Endothelial cell (in vitro differentiated cells): ENCODE measurements at places on chromosomes 4 and X.

- peaks cover 20% of the 10 kb centered on the region for H3K36me3 ChIP-seq
- H3K27me3 ChIP-seq, result peaks cover 4% of the 10 kb centered on the region
- peak overlapping the region; percentile 61 for H3K27ac ChIP-seq
- peaks cover 42% of the 10 kb centered on the region for H3K4me1 ChIP-seq
- peak; percentile 10 for DNase-seq
- peak overlapping the region; percentile 12 for H3K4me3 ChIP-seq
These were observed 15.6 kb downstream of the SCARB2 start for GRCh38 chr4:76197971-76198410.

DNA sequence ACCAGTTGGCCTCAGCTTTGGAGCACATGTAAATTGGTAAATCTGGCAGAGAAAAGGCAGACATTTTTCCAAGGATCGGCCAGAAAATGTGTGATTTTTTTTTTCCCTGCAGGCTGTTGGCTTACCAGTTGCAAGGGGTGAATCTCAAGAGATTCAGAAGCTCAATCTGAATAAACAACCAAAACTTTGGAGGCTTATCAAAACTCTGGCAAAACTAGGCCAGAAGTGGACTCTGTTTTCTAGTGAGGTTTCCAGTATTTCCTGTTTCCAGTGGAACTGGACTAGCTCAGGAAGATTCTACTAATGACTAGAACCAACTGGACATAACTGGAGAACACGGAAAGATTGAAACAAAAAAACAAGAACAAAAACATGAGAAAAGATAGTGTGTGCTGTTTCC, 191.3 kb downstream of the SMIM20 start:
- no peaks in the 10 kb centered on the region for H3K4me1 ChIP-seq
- no peak overlapping the region for H3K27ac ChIP-seq
- H3K4me3 ChIP-seq, result no peak overlapping the region
- H3K27me3 ChIP-seq, result peaks cover under 1% of the 10 kb centered on the region
- DNase-seq, result no peak

DNA sequence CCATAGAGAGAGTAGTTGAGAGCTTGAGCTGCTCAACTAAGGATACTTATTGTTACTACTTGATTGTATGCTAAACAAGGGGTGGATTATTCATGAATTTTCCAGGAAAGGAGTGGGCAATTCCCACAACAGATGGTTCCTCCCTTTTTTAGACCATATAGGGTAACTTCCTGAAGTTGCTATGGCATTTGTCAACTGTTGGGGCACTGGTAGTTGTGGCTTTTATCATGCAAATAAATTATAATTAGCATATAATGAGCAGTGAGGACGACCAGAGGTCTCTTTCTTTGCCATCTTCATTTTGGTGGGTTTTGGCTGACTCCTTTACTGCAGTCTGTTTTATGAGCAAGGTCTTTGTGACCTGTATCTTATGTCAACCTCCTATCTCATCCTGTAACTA, 1403.5 kb upstream of the PABPC4L start:
- DNase-seq, result no peak
- no peaks in the 10 kb centered on the region for H3K27me3 ChIP-seq
- no peak overlapping the region for H3K27ac ChIP-seq
- H3K4me1 ChIP-seq, result no peaks in the 10 kb centered on the region
- H3K36me3 ChIP-seq, result no peaks in the 10 kb centered on the region
- no peak overlapping the region for H3K4me3 ChIP-seq

- peaks cover 4% of the 10 kb centered on the region for H3K4me1 ChIP-seq
- no peak for DNase-seq
- no peak overlapping the region for H3K27ac ChIP-seq
- no peaks in the 10 kb centered on the region for H3K36me3 ChIP-seq
These were observed 2342.1 kb downstream of the PCDH7 start for GRCh38 chr4:33062155-33062806.

- no peaks in the 10 kb centered on the region for H3K27me3 ChIP-seq
- peaks cover 13% of the 10 kb centered on the region for H3K4me1 ChIP-seq
- no peaks in the 10 kb centered on the region for H3K36me3 ChIP-seq
- no peak overlapping the region for H3K4me3 ChIP-seq
- no peak overlapping the region for H3K27ac ChIP-seq
These were observed 11.1 kb upstream of the GABRE start for GRCh38 chrX:151985531-151985930.

GRCh38 chrX:34300871-34301270, 168.8 kb upstream of the FAM47A start:
- H3K36me3 ChIP-seq, result no peaks in the 10 kb centered on the region
- no peaks in the 10 kb centered on the region for H3K27me3 ChIP-seq

DNA sequence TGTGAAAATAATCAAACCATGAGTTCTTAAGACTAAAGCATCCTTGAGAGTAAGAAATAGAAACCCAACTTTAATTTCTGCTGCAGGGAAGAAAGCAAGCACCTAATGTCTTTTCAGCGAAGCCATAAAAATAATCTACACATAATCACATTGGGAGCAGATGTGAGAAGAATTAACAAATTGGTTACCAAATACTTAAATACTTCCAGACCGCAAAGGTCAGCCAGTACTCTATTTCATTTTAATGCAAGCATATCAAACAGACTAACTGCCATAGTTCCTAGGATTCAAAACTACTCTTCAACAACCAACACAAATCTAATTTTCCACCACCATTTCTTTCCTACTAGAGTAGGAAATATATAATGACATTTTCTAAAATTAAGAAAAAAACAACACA, 144.8 kb upstream of the SLIT2 start:
- no peak overlapping the region for H3K27ac ChIP-seq
- H3K4me3 ChIP-seq, result no peak overlapping the region
- H3K36me3 ChIP-seq, result no peaks in the 10 kb centered on the region
- DNase-seq, result no peak
- no peaks in the 10 kb centered on the region for H3K27me3 ChIP-seq

DNA sequence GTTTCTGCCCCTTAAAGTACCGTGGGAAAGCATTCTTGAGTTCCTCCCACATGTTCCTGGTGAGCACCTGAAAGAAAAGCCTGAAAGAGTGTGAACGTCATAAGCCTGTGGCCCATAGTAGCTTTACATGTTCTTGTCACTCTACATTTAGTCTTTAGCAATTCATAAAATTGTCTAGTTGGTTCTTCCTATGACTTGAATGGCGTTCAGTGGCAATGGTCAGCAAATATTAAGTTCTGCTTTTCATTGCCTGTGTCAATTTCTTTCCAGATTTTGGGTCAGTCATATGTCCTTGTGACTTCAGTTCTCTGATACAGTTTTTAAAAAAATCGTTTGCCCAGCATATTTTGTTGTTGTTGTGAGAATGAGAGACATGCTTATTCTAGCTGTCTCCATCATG, 650.0 kb upstream of the BOD1L1 start:
- no peak overlapping the region for H3K4me3 ChIP-seq
- H3K27me3 ChIP-seq, result peaks cover 2% of the 10 kb centered on the region
- no peak for DNase-seq
- H3K4me1 ChIP-seq, result no peaks in the 10 kb centered on the region
- H3K36me3 ChIP-seq, result no peaks in the 10 kb centered on the region

DNA sequence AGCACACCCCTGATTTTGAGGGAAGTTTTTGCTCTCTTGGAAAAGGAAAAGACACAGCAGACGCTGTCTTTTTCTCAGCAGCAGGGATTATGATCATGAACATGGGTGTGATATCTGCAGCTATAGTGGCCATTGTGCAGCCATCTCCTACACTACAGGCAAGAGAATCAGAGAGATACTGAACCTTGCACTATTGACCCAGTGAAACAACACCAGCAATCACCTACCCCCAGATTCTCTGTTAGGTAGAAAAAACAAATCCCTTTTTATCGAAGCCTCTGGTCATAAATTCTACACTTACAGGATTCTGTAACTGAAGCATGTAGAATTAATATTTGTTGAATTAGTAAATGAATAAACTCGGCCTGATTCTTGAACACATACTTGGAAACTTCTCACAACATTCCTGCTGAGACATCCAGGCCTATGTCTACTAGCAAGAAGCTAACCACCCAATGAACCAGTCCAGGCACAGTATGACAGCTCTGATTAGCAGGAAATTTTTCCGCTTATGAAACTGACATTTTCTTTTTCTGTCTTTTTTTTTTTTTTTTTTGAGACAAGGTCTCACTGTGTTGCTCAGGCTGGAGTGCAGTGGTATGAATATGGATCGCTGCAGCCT, 5.0 kb upstream of the AFAP1 start:
- no peak overlapping the region for H3K27ac ChIP-seq
- H3K36me3 ChIP-seq, result no peaks in the 10 kb centered on the region
- no peak overlapping the region for H3K4me3 ChIP-seq
- H3K27me3 ChIP-seq, result peaks cover 13% of the 10 kb centered on the region

- no peaks in the 10 kb centered on the region for H3K27me3 ChIP-seq
- DNase-seq, result no peak
- no peak overlapping the region for H3K27ac ChIP-seq
These were observed 86.4 kb upstream of the UXT start for GRCh38 chrX:47745416-47745815.

GRCh38 chr4:66591968-66592367, 921.7 kb upstream of the EPHA5 start:
- no peaks in the 10 kb centered on the region for H3K36me3 ChIP-seq
- no peak for DNase-seq
- H3K4me3 ChIP-seq, result no peak overlapping the region
- H3K27ac ChIP-seq, result no peak overlapping the region

- H3K36me3 ChIP-seq, result peaks cover 13% of the 10 kb centered on the region
- no peak overlapping the region for H3K27ac ChIP-seq
- peaks cover 14% of the 10 kb centered on the region for H3K4me1 ChIP-seq
- no peak for DNase-seq
- peaks cover 2% of the 10 kb centered on the region for H3K27me3 ChIP-seq
These were observed 70.6 kb downstream of the PKD2 start for GRCh38 chr4:88077911-88078524.

GRCh38 chr4:112736718-112737135, 99.8 kb downstream of the LARP7 start:
- peaks cover 2% of the 10 kb centered on the region for H3K27me3 ChIP-seq
- H3K27ac ChIP-seq, result no peak overlapping the region
- no peak overlapping the region for H3K4me3 ChIP-seq
- H3K36me3 ChIP-seq, result peaks cover 4% of the 10 kb centered on the region
- no peak for DNase-seq

DNA sequence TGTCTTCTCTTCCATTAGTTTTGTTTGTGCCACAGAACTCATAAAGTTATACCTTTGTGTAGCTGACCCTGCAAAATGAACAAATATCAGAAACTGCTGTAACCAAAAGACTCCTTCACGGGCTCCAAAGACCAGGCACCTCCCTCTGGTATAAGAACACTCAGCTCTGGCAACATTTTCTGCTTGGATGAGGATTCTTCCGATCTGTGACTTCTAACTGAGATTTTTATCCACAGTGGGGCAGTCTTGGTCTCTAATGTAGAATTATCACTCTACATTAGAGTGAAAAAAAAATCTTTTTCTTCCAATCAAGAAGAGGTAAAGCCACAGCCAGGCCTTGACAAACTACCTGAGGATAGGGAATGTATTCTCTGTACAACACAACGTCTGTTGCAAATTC, 38.5 kb upstream of the PRSS48 start:
- H3K27ac ChIP-seq, result peak overlapping the region; percentile 22
- peaks cover 8% of the 10 kb centered on the region for H3K4me1 ChIP-seq
- H3K36me3 ChIP-seq, result peaks cover 6% of the 10 kb centered on the region
- peaks cover 3% of the 10 kb centered on the region for H3K27me3 ChIP-seq
- no peak overlapping the region for H3K4me3 ChIP-seq

DNA sequence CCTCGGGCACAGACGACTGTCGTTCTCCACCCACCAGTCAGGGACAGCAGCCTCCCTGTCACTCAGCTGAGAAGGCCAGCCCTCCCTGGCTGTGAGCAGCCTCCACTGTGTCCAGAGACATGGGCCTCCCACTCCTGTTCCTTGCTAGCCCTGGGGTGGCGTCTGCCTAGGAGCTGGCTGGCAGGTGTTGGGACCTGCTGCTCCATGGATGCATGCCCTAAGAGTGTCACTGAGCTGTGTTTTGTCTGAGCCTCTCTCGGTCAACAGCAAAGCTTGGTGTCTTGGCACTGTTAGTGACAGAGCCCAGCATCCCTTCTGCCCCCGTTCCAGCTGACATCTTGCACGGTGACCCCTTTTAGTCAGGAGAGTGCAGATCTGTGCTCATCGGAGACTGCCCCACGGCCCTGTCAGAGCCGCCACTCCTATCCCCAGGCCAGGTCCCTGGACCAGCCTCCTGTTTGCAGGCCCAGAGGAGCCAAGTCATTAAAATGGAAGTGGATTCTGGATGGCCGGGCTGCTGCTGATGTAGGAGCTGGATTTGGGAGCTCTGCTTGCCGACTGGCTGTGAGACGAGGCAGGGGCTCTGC, 7.9 kb upstream of the MSANTD1 start:
- H3K36me3 ChIP-seq, result peaks cover 31% of the 10 kb centered on the region
- H3K27ac ChIP-seq, result no peak overlapping the region
- peaks cover 11% of the 10 kb centered on the region for H3K27me3 ChIP-seq
- H3K4me3 ChIP-seq, result no peak overlapping the region

DNA sequence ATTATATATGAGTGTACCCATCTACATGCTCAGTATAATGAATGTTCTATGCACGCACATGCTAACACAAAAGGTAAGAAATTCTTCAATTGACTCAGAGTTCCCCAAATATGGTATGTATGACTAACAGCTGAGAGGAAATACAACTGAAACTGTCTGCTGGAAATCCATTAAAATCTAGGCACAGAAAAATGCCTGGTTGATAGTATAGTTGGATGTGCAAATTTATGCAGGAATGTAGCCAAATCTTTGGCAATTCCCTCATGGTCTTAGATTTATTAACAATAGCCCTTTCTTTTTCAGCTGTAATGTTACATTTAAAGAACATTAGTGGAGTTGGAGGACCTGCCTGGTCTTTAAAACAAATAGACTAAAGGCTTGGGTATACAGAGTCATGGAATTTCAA, 5.5 kb downstream of the CAMK2D start:
- no peak for DNase-seq
- H3K36me3 ChIP-seq, result peaks cover 4% of the 10 kb centered on the region
- no peaks in the 10 kb centered on the region for H3K27me3 ChIP-seq

GRCh38 chr4:56465599-56466295, 1.7 kb upstream of the SRP72 start:
- H3K27ac ChIP-seq, result peak overlapping the region; percentile 96
- peaks cover 17% of the 10 kb centered on the region for H3K36me3 ChIP-seq
- peaks cover 12% of the 10 kb centered on the region for H3K27me3 ChIP-seq
- DNase-seq, result no peak
- peaks cover 53% of the 10 kb centered on the region for H3K4me1 ChIP-seq

- H3K4me1 ChIP-seq, result peaks cover 13% of the 10 kb centered on the region
- DNase-seq, result peak; percentile 48
- no peaks in the 10 kb centered on the region for H3K36me3 ChIP-seq
- H3K4me3 ChIP-seq, result peak within 1 kb of the TSS; percentile 79
- no peaks in the 10 kb centered on the region for H3K27me3 ChIP-seq
These were observed at the start of gene CXCL5 for GRCh38 chr4:73998040-73999011. TSS of gene CXCL5 (minus strand) at chr4:73998677. CDS start at chr4:73998581, 96 bp downstream.

- peak overlapping the region; percentile 88 for H3K27ac ChIP-seq
- no peak overlapping the region for H3K4me3 ChIP-seq
- DNase-seq, result no peak
- peaks cover 18% of the 10 kb centered on the region for H3K4me1 ChIP-seq
- peaks cover 2% of the 10 kb centered on the region for H3K27me3 ChIP-seq
- no peaks in the 10 kb centered on the region for H3K36me3 ChIP-seq
These were observed 21.8 kb upstream of the BBS12 start for GRCh38 chr4:122710434-122711308.

GRCh38 chrX:26100421-26100920, 37.7 kb upstream of the MAGEB18 start:
- H3K36me3 ChIP-seq, result no peaks in the 10 kb centered on the region
- H3K4me3 ChIP-seq, result no peak overlapping the region
- DNase-seq, result no peak
- no peaks in the 10 kb centered on the region for H3K27me3 ChIP-seq

- DNase-seq, result no peak
- H3K36me3 ChIP-seq, result peaks cover 5% of the 10 kb centered on the region
- no peak overlapping the region for H3K27ac ChIP-seq
- peaks cover 33% of the 10 kb centered on the region for H3K4me1 ChIP-seq
- H3K27me3 ChIP-seq, result peaks cover 9% of the 10 kb centered on the region
- no peak overlapping the region for H3K4me3 ChIP-seq
These were observed 39.8 kb upstream of the CLDN24 start for GRCh38 chr4:183362036-183362435.

- H3K27me3 ChIP-seq, result peaks cover 23% of the 10 kb centered on the region
- H3K4me1 ChIP-seq, result peaks cover 7% of the 10 kb centered on the region
- DNase-seq, result no peak
- no peak overlapping the region for H3K27ac ChIP-seq
These were observed 6.1 kb downstream of the AKAP17A start for GRCh38 chrX:1597345-1598020.
